Renal cortical epithelial cell (primary cell): ENCODE measurements at places on chromosomes 7 and 10. TPM values are rescaled to one million over a fixed set of nuclear protein-coding genes. Genes with fewer than 3 reads are reported as not detected.

TMEM213 gene
- 1.2 TPM in 1 of 2 replicates, not detected in the other for total RNA-seq

C7orf33 gene
- total RNA-seq, result not detected in 2 replicates

RBM17 gene
- 32.0 and 60.3 TPM in 2 replicates for total RNA-seq

CDHR1 gene
- total RNA-seq, result 12.5 and 108 TPM in 2 replicates

CALML3 gene
- total RNA-seq, result not detected in 2 replicates

ZNF107 gene
- total RNA-seq, result 2.3 and 8.1 TPM in 2 replicates

RPP30 gene
- 26.5 and 45.7 TPM in 2 replicates for total RNA-seq

CLCN1 gene
- total RNA-seq, result not detected in 2 replicates

CHAT gene
- not detected in 2 replicates for total RNA-seq

NPC1L1 gene
- 0.20 and 0.35 TPM in 2 replicates for total RNA-seq

GIMAP8 gene
- total RNA-seq, result 0.15 and 0.17 TPM in 2 replicates

TMEM236 gene
- 0.10 TPM in 1 of 2 replicates, not detected in the other for total RNA-seq

TLX1 gene
- total RNA-seq, result not detected in 2 replicates

GRCh38 chr7:105496521-105496920, 25.6 kb downstream of the PUS7 start:
- peak; percentile 72 for DNase-seq

- DNase-seq, result peak; percentile 28
Measured at GRCh38 chr10:68406111-68406814, 814 bp downstream of the RUFY2 start.

DNA sequence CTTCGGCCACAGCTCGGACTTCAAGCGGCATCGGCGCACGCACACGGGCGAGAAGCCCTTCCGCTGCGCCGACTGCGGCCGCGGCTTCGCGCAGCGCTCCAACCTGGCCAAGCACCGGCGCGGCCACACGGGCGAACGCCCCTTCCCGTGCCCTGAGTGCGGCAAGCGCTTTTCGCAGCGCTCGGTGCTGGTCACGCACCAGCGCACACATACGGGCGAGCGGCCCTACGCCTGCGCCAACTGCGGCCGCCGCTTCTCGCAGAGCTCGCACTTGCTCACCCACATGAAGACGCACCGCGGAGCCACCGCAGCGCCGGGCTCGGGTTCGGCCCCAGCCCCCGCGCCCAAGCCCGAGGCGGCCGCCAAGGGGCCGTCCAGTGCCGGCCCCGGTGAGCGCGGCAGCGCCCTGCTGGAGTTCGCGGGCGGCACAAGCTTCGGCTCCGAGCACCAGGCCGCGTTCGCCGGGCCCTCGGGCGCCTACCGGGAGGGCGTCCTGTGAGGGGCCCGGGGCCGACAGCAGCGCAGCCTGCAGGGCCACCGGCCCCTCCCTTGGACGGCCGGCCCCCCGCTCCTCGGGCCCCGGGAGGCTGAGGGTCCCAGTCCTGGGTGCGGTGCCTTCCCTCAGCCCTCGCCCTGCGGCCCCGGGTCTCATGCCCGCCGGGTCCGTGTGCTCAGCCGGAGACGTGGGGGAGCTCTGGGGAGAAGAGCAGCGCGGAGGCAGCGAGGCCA, 17.2 kb downstream of the ZNF316 start:
- no peak for DNase-seq

- no peak for DNase-seq
Measured at GRCh38 chr7:5574770-5575269, 151.2 kb upstream of the TNRC18 start.

GRCh38 chr10:61128196-61128595, 184.2 kb upstream of the RHOBTB1 start:
- DNase-seq, result no peak

- DNase-seq, result no peak
Measured at GRCh38 chr7:43392638-43393330, 190.1 kb upstream of the STK17A start.

- DNase-seq, result no peak
Measured at GRCh38 chr10:288316-289200, 153.3 kb downstream of the ZMYND11 start.

GRCh38 chr10:7444551-7445121, 33.8 kb upstream of the SFMBT2 start:
- no peak for DNase-seq

- DNase-seq, result no peak
Measured at GRCh38 chr7:90965211-90965610, 299.0 kb upstream of the FZD1 start.

DNA sequence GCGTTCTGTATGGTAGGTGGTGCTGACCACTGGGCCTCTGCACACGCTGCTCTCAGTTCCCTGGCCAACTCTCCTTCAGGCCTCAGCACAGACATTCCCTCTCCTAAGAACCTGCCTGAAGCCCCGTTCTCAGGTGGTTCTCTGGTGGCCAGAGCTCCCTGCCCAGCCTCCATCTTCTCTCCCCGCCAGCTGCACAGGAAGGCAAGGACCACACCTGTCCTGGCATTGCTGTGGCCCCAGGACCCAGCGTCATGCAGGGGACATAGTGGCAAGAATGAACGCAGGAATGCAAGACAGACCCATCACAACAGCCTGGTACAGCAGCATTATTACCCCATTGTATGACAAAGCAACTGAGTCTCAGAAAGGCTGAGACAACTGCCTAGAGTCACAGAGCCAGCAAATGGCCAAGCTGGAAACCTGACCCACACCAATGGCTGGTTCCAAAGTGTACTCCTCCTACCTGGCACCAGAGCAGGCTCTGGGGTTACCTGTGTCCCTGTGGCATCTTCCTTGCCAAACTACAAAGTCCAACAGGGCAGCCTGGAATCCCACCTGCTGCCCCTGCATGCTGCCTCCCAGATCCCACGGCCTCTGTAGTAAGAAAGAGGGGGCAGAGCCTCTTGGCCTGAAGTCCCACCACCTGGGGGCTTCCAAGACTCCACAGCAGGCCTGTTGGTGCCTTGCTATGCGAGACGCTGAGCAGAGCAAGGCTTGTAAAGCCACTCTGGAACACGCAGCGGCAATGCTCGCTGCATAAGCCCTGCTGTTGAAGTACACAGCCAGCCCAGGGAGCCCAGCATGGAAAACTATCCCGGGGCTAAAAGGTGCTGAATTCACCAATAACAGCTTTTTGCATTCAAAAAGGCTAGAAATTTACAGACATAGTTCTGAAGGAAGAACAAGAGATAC, 73.3 kb downstream of the CHST15 start:
- no peak for DNase-seq

DNA sequence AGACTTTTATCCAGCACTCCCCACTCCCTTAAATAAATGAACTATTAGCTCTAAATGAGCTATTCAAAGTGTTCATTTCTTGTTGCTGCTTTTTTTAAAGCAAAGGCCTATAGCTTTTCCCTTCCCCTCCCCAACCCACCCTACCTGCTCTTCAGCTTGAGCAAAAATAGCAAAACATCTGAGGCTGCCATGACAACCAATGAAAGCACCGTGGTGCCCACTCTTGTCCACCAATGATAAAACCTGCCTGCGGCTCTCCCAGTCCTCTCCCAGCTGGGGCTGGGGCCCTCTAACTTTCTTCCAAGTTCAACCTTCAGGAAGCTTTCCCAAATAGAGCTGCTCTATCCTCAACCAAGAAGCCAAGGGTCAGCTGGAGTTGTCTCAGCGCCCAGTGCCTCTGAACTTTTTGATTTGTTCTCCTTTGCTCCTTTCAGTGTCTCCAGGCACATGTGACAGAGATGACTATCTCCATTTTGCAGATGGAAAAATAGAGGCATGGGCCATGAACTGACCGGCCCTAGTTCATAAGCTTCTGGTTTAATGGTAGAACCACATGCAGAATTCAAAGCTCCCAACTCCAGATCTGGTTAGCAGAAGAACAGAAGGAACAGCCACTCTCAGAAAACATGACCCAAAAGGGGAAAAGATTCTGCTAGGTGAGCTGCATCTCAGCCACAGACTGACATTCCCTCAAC, 47.7 kb downstream of the PIK3AP1 start:
- DNase-seq, result no peak

DNA sequence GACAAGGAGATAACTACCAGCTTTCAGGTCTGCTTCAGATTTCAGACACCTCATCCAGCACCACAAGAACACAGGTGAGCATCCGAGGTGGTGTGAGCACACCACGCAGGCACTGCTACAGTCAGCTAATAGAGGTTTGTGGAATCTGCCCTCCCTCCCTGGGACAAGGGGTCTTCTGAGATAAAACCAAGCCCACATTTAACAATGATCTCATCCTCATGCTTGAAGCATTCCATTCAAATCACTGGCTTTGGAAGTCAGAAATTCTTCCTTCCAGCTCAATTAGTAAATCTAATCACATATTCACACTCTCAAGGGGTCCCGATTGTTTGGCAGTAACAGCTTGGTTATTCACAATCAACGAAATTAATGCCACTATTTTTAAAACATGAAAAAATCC, 331.4 kb downstream of the ELMO1 start:
- no peak for DNase-seq

GRCh38 chr10:16698461-16698860, 118.8 kb downstream of the RSU1 start:
- no peak for DNase-seq

GRCh38 chr7:116859323-116859722, 3.1 kb upstream of the CAPZA2 start:
- DNase-seq, result peak; percentile 89

- DNase-seq, result peak; percentile 9
Measured at GRCh38 chr7:128168667-128169210, 72.3 kb upstream of the LEP start.

DNA sequence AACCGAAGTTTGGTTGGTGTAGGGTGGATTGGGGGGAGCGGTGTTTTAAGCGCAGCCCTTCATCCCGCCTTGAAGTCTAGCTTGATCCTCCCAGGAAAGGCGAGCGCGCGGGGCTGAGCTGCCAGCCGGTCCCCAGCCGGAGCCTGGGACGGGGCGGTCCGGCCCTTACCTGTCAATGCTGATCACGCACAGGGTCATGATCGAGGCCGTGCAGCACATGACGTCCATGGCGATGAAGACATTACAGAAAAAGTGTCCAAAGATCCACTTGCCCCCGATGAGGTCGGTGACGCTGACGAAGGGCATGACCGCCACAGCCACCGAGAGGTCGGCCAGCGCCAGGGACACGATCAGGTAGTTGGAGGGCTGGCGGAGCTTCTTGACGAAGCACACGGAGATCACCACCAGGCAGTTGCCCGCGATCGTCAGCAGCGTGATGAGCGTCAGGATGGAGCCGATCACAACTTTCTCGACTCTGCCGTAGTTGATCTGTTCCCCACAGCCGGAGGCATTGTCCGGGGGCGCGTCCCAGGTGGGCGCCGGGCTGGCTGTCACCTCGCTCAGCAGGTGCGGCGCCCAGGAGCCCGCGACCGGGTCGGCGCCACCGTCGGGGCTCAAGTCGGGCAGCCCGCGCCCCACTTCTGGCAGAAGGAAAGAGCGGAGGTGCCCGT, 740 bp downstream of the HTR7 start:
- no peak for DNase-seq

GRCh38 chr10:21261842-21262294, 263.6 kb downstream of the SKIDA1 start:
- DNase-seq, result no peak

DNA sequence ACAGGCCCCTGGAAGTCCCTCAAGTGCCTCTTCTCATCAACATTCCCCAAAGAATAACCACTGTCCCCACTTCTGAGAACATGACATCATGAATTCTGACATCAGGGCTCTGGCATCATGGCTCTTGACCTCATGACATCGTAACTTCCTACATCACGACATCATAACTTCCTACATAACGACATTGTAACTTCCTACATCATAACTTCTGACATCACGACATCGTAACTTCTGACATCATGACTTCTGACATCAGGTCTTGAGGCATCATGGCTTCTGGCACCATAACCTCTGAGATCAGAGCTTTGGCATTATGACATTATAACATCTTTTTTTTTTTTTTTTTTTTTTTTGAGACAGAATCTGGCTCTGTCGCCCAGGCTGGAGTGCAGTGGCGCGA, 66.7 kb upstream of the FAM20C start:
- no peak for DNase-seq

- DNase-seq, result no peak
Measured at GRCh38 chr7:148754912-148755311, 56.2 kb downstream of the CUL1 start.

DNA sequence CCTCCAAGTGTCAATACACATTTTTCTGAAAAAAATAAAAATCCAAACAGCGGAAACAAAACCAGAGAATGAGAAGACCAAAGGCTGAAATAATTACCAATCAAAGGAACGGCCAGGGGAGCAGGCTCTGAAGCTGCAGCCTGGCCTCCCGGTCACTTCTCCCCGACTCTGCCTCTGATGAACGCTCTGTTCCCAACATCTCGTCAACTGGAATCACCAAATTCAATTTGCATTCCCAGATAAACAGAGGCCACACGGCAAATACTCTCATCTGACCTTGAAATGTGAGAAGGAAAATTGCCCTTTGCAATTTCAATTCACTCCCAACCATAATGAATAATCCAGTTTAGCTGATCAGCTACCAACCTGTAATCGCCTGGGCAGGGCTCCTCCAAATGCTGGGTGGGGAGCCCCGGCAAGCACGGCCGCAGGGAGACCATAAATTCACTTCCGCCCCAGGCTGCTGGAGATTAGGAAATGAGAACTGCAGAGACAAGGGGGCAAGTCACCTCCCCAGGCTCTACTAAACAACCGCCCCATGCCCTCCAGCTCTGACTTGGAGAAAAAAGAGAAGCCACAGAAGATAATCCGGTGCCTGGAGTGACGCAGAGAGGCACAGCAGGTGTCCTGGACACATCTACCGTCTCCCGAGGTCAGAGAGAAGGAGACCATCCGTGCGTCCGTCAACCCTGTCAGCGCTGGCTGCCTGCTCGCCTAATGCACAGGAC, 153.2 kb downstream of the MAD1L1 start:
- DNase-seq, result no peak

DNA sequence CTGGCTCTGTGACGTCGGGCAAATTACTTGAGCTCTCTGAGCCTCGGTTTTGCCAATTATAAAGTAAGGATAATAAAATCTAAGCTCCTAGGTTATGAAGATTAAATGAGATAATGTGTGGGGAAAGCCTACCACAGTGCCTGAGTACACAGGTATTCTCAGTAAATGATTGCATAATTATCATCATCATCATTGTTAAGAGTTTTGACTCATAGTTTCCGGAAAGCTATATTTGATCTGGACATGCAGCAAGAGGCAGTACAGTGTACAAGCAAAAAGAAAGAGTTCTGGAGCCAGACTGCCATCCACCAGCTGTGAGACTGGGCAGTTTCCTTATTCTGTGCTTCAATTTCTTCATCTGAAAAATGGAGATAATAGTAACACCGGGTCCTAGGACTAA, 155.6 kb upstream of the YAE1 start:
- peak; percentile 30 for DNase-seq

GRCh38 chr10:15155978-15156656, 12.4 kb downstream of the NMT2 start:
- DNase-seq, result no peak

DNA sequence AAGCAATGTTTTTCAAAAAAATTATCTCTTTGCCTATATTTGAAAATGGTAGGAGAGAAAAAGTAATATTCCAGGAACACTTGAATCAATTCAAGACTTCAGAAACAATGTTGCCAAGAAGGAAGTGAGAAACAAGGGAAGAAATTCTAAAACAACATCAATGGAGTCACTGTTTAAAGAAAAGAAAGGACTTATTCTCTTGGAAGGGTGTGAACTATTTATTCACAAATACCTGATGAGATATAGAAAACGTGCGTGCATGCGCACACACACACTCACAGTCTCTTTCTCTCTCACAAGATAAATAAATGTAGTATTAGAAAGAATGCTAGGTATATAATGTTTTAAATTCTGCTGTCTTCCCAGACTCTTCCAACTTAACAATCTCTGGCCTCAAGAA, 117.2 kb upstream of the FAM133B start:
- DNase-seq, result no peak
